Upper lobe of left lung (tissue), 6 donors: ENCODE measurements at places on chromosomes 16 and 17. TPM values are rescaled to one million over a fixed set of nuclear protein-coding genes. Genes with fewer than 3 reads are reported as not detected.

- DNase-seq, result peak; percentile 60
- H3K27me3 ChIP-seq, result no peaks in the 10 kb centered on the region
- peaks cover 74% of the 10 kb centered on the region for H3K4me1 ChIP-seq
- peak overlapping the region; percentile 65 for H3K27ac ChIP-seq
These were observed 77.3 kb downstream of the MPRIP start for GRCh38 chr17:17119533-17119932.

GRCh38 chr16:17070882-17071592 is 399.7 kb downstream of the XYLT1 start:
- H3K27ac ChIP-seq, result no peak overlapping the region
- no peak overlapping the region for H3K4me3 ChIP-seq
- no peak for DNase-seq
- H3K36me3 ChIP-seq, result no peaks in the 10 kb centered on the region

- H3K4me1 ChIP-seq, result no peaks in the 10 kb centered on the region
- DNase-seq, result no peak
- no peaks in the 10 kb centered on the region for H3K36me3 ChIP-seq
- H3K27ac ChIP-seq, result no peak overlapping the region
These were observed 313.3 kb upstream of the CCL2 start for GRCh38 chr17:33941744-33942143.

The USB1 gene
- total RNA-seq, result 42.2 TPM

The SEPTIN12 gene
- not detected for total RNA-seq
